ENCODE measurements at places on chromosomes 2 and 18. TPM values are rescaled to one million over a fixed set of nuclear protein-coding genes. Genes with fewer than 3 reads are reported as not detected.

DNA sequence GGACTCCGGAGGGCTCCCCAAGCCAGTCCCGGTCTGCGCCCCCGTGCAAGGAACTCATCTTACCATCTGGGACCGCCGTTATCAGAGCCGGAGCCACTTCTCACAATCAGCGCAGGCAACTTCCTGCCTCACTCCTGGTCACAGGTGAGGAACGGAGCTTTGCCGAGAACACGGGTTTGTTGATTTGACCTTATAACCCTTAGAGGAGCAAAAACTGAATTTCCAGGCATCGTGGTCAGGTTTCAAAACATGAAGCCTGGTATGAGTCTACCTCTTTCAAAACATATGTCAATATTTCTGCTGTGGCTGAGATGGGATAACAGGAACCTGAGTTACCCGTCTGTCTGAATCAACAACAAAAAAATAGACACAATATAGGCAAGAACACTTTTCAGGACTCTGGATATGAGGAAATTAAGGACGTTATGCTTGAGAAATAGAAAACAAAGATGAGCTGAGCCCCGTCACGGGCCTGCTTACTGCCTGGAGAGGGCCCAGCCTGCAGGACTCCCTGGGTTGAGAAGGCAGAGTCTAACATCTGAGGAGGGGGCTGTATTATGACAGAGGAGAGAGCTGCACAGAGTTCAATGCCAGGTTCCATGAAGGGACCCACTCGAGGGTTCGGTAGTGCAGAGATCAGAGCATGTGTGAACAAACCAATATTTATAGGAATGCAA, 148.7 kb downstream of the NDUFA10 start:
- no peaks in the 10 kb centered on the region for H3K4me1 ChIP-seq
- H3K27me3 ChIP-seq: no peaks in the 10 kb centered on the region
- no peak overlapping the region for H3K27ac ChIP-seq
- peak; percentile 21 for DNase-seq

- H3K4me1 ChIP-seq: no peaks in the 10 kb centered on the region
- no peak overlapping the region for H3K4me3 ChIP-seq
- no peaks in the 10 kb centered on the region for H3K36me3 ChIP-seq
- H3K27ac ChIP-seq: no peak overlapping the region
- no peak for DNase-seq
Measured at GRCh38 chr2:178892751-178893625, 85.8 kb upstream of the TTN start.

DNA sequence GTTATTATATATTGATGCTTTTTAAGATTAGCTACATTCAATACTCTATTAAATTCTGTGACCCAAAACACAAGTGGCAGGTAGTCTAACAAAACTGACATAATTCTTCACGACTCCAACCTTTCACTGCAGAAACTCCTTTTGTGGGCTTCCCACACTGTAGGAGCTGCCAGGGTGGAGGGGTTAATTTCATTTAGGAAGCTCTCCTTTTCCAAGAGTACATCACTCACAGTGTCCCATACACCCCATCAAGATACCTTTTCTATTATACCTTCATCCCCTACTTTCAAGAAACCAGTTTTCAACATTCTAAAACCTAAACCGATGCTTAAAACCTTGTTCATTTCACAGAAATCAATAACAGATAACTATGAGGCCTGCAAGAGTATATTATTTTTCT, 825 bp downstream of the THUMPD2 start:
- H3K4me3 ChIP-seq: peak overlapping the region; percentile 63
- no peaks in the 10 kb centered on the region for H3K36me3 ChIP-seq
- H3K27ac ChIP-seq: no peak overlapping the region
- no peaks in the 10 kb centered on the region for H3K27me3 ChIP-seq

DNA sequence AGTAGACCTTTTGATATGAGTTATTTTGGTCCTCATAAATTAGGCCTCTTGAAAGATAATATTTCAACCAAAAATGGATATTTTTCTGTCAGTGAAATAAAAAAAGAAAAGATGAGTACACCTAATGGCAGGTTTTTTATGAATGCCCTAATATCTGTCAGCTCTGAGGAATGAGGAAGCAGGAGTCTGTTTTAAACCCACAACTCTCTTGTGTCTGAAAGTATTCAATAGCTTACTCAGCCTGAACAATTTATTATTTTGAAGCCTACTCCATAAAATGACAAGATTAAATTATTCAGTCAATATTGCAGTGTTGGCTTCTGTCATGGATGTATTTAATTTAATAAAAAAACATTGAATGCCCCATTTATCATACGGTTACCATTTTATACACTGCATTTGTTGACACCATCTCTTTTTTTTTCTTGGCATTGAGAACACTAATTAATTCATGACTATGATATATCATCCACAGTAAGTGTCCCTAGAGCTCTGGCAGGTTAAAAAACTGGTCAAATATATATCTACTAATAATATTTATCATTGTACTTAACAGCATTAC, 548.2 kb downstream of the CBLN2 start:
- no peak for DNase-seq
- H3K27ac ChIP-seq: no peak overlapping the region
- H3K36me3 ChIP-seq: no peaks in the 10 kb centered on the region
- H3K4me3 ChIP-seq: no peak overlapping the region

GRCh38 chr2:188349019-188349418, 57.3 kb downstream of the GULP1 start:
- H3K27ac ChIP-seq: no peak overlapping the region
- H3K4me3 ChIP-seq: no peak overlapping the region
- no peaks in the 10 kb centered on the region for H3K27me3 ChIP-seq
- H3K36me3 ChIP-seq: no peaks in the 10 kb centered on the region

The CPS1 gene
- 0.61 TPM for total RNA-seq

DNA sequence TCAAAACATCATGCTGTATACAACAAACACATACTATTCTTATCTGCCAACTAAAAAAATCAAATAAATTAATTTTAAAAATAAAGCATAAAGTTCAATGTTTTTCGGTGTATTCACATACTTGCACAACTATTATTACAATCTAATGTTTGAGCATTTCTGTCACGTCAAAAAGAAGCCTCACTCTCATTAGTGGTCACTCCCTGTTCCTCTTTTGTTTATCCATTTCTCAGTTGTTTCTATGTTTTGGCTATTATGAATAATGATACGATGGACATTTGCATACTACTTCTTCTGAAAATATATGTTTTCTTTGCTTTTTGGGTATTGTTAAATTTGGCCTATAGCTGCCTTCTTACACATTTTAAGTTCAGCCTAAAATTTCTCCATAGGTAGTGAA, 773.0 kb upstream of the HS6ST1 start:
- H3K36me3 ChIP-seq: no peaks in the 10 kb centered on the region
- no peaks in the 10 kb centered on the region for H3K27me3 ChIP-seq
- H3K27ac ChIP-seq: no peak overlapping the region
- no peak overlapping the region for H3K4me3 ChIP-seq
- no peak for DNase-seq

GRCh38 chr2:132368191-132368590, 48.4 kb upstream of the GPR39 start:
- H3K4me3 ChIP-seq: no peak overlapping the region
- DNase-seq: no peak
- no peak overlapping the region for H3K27ac ChIP-seq
- no peaks in the 10 kb centered on the region for H3K36me3 ChIP-seq
- no peaks in the 10 kb centered on the region for H3K27me3 ChIP-seq

DNA sequence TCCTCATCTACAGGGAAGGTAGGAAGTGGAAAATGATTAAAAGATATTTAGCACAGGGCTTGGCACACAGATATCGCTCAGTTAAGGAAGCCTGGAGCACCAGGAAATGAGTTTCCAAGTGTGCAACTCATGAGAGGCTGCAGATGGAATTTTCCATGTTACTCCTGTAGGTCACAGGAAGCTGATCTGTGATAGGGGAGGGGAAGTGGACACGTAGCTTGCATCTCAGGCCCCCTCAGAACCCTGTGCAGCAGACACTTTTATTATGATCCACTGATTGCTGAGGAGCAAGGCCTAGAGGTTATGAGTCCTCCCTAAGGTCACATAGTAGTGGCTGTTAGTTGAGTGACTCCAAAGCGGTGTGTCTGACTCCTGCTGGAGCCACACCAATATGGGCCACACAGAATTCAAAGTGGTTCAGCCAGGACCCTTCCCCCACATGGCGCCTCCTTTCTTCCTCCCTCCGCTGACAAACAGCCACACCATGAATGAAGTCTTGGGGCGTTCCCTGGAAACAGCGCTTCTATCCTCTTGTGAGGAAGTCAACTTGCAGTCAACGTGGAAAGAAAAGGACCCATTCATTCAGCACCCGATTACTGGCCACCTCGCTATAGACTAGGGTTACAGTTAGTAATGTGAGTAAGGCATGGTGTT, 21.5 kb downstream of the DYSF start:
- no peaks in the 10 kb centered on the region for H3K27me3 ChIP-seq
- no peak for DNase-seq
- peak overlapping the region; percentile 20 for H3K27ac ChIP-seq
- H3K36me3 ChIP-seq: no peaks in the 10 kb centered on the region
- no peak overlapping the region for H3K4me3 ChIP-seq
- no peaks in the 10 kb centered on the region for H3K4me1 ChIP-seq

DNA sequence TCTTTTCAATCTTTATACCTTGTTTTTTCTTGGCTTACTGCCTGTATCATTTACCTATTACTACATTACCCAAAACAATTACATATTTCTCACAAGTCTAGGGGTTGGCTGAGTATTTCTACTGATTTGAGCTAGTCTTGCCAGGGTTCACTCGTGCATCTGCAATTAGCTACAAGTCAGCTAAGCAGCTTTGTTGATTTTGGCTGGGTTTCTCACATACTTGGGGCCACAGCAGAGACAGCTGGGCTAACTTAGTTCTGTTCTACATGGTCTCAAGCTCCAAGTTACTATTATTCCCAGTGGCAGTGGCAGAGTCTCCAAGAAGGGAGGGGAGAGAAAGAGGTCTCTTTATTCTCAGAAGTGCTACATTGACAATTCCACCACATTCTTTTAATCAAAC, 54.7 kb upstream of the SP5 start:
- H3K36me3 ChIP-seq: no peaks in the 10 kb centered on the region
- no peak overlapping the region for H3K27ac ChIP-seq
- DNase-seq: no peak
- H3K27me3 ChIP-seq: no peaks in the 10 kb centered on the region
- no peak overlapping the region for H3K4me3 ChIP-seq

DNA sequence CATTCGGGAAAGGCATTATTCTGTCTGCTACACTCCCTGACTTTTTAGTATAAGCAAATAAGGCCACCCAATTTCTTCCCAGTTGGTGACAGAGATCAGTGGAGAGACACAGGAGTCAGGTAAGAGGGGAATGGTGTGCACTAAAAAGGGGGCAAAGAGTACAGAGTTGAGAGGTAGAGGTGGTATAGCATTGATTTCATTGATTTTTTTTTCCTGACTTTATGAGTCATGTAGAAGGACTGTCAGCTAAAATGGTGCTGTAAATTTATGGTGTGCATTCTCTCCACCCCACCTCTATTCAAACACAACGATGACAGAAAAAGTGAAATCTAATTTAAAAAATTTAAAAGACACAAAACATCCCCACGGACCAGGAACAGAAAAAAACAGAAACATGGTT, 23.7 kb upstream of the ST8SIA3 start:
- H3K27me3 ChIP-seq: no peaks in the 10 kb centered on the region
- no peak for DNase-seq
- H3K27ac ChIP-seq: no peak overlapping the region
- no peak overlapping the region for H3K4me3 ChIP-seq

DNA sequence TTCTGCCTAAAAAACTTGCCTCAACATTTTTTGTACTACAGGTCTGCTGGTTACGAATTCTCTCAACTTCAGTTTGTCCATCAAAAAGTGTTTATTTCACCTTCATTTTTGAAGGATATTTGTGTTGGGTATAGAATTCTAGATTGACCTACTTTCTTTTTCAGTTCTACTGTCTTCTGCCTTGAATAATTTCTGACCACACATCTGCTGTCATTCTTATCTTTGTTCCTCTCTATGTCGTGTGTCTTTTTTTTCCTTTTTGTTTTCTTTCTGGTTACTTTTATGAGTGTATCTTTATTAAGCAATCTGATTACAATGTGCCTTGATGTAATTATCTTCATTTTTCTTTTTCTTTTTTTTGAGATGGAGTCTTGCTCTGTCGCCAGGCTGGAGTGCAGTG, 25.3 kb downstream of the ADCY3 start:
- H3K27ac ChIP-seq: no peak overlapping the region
- no peak overlapping the region for H3K4me3 ChIP-seq
- no peaks in the 10 kb centered on the region for H3K27me3 ChIP-seq

GRCh38 chr18:63449426-63449825, 27.1 kb upstream of the VPS4B start:
- no peaks in the 10 kb centered on the region for H3K27me3 ChIP-seq
- no peak overlapping the region for H3K27ac ChIP-seq
- H3K36me3 ChIP-seq: no peaks in the 10 kb centered on the region
- H3K4me1 ChIP-seq: peaks cover 12% of the 10 kb centered on the region
- DNase-seq: no peak

The TUBA3E gene
- total RNA-seq: not detected

The CPO gene
- 0.24 TPM for total RNA-seq

DNA sequence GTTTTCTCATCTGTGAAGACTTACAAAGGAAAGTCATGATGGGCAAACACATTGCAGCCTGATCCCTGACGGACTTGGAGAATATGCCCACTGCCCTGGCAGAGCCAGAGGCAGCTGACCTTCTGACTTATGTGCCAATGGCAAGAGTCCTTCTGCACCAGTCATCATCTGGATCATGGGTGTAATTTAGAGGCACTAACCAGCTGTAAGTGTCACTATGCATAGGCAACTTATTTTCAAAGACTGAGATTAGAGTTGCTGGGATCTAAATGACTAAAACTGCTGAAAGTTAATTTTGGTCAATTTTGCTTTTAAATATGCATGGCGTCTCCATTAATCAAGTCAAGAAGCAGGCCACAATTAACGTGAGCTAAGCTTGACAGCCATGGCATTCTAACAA, 261.2 kb downstream of the BCL11A start:
- no peak overlapping the region for H3K4me3 ChIP-seq
- no peak for DNase-seq
- no peaks in the 10 kb centered on the region for H3K36me3 ChIP-seq
- H3K27ac ChIP-seq: no peak overlapping the region

The BCL11A gene
- 9.0 TPM for total RNA-seq

The HOXD10 gene
- total RNA-seq: not detected

The C2orf92 gene
- total RNA-seq: 5.9 TPM

The DSG2 gene
- total RNA-seq: 0.69 TPM

GRCh38 chr2:55556809-55557208, 37.3 kb downstream of the CFAP36 start:
- no peaks in the 10 kb centered on the region for H3K27me3 ChIP-seq
- no peak overlapping the region for H3K27ac ChIP-seq
- no peaks in the 10 kb centered on the region for H3K36me3 ChIP-seq
- no peak for DNase-seq
- H3K4me1 ChIP-seq: no peaks in the 10 kb centered on the region

The SERPINB12 gene
- not detected for total RNA-seq

- H3K27me3 ChIP-seq: no peaks in the 10 kb centered on the region
- H3K27ac ChIP-seq: no peak overlapping the region
- DNase-seq: no peak
Measured at GRCh38 chr2:165720511-165720910, 73.5 kb downstream of the GALNT3 start.

- H3K4me1 ChIP-seq: no peaks in the 10 kb centered on the region
- H3K27me3 ChIP-seq: no peaks in the 10 kb centered on the region
- no peaks in the 10 kb centered on the region for H3K36me3 ChIP-seq
Measured at GRCh38 chr2:36819095-36819711, 122.7 kb downstream of the VIT start.
